HS-27A (cell line): ENCODE measurements at places on chromosomes 2 and 18.

DNA sequence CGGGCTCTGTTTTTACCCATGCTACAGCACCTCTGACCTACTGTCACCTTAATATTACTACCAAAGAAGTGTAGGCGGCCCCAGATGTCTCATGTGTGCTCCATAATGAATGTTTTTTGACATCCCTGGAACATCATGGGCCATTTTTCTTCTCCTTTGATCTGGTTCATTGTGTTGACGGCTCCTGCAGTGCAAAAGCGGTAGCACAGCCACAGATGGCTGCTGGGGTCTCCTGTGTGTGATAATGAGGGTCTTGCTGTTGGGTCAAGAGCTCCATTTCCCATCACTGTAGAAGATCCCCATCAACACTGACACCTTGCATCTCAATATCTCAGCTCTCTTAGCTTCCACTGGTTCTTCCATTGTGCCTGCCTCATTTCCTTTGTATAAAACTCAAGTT is 95.0 kb downstream of the CDH20 start:
- DNase-seq: no peak

- no peak for DNase-seq
These were observed 7.9 kb downstream of the TMEFF2 start for GRCh38 chr2:192186806-192187205.

DNA sequence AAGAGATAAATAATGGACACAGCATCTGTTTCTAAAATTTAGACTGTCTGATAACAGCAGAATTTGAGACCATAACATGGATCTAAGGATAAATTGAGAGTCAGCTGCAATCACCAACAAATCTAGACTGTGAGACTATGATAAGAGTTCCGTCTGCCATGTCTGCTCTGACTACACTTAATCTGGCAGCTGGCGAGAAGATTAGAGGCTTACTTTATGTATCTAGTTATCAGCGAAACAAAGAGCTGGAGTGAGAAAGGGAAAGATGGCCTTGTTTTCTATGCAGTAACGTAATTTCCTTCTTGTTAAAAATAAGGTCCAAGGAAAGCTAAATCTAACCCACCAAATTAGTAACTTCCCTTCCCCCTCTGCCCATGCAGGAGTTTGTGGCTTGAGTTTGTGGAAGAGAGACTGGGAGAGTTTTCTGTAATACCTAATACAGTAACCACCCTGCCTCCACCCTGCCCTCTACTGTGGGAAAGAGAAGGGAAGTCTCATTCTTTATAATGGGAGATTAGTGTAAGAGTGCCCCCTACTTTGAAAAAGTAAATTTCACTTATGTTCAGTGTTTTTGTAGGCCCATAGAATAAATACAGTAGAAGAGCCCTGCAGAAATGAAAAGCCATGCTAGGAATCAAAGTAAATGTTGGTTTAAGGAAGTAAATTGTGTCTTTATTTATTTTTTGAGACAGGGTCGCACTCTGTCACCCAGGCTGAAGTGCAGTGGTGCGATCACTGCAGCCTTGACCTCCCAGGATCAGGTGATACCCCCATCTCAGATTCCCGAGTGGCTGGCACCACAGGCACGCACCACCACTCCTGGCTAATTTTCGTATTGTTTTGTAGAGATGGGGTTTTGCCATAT is 27.5 kb downstream of the EML4 start:
- no peak for DNase-seq

- no peak for DNase-seq
These were observed 18.4 kb upstream of the TEX51 start for GRCh38 chr2:126880324-126880723.

GRCh38 chr2:193348055-193348454 is 1153.3 kb upstream of the TMEFF2 start:
- no peak for DNase-seq

DNA sequence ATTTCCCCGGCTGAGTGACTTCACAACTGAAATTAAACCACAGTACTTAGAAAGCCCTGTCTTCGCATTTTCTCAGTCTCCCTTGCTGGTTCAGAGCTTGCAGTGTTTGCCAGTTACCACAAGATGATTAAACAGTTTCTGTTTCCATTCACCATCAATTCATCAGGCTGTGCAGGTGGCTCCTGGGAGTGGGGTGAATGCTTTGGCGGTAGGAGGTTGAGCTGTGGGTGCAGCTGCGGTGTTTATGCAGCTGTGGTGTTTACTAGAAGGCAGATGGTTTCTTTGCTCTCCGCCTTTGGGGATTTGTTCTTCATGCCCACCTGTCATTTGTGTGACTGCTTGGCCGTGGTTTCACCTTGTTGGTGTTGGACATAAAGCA is 16.1 kb downstream of the ACOXL start:
- no peak for DNase-seq

DNA sequence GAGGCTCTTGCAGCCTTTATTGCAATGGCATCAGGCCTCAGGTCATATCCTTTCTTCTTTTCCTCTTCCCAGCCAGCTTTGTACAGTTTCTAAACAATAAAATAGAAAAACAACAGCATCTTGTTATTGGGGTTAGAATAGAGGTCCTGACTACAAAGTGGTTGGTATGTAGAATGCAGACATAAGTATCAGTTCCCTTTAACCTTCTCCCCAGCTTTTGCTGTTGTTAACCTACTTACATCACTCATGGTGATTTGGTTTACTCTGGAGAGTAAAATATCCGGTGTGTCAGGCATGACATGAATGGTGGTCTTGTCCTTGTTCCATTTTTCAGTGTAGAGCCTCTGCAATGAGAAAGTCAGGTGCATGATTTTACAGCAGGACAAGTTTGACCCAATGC is 69.8 kb downstream of the NEB start:
- no peak for DNase-seq

- DNase-seq: no peak
These were observed 66.3 kb upstream of the XPO1 start for GRCh38 chr2:61604433-61604832.

- DNase-seq: no peak
These were observed 78.6 kb downstream of the BARD1 start for GRCh38 chr2:214730800-214731407.

GRCh38 chr2:127584047-127584446 is 48.6 kb downstream of the MYO7B start:
- DNase-seq: no peak

- DNase-seq: no peak
These were observed 198.6 kb upstream of the CWC22 start for GRCh38 chr2:180205621-180206235.

GRCh38 chr18:392928-393573 is 107.5 kb downstream of the COLEC12 start:
- no peak for DNase-seq
